Hippocampal formation (tissue), 2 donors: ENCODE measurements at places on chromosomes 16 and 17.
A peak's percentile ranks its signal among the peaks of the same experiment; 100 is the strongest.

GRCh38 chr17:7573324-7574080 lies 5.9 kb upstream of the CD68 start:
- peak; percentile 85 for DNase-seq

- DNase-seq = no peak
Measured at GRCh38 chr17:11290814-11291213, 49.8 kb downstream of the SHISA6 start.

- DNase-seq = no peak
Measured at GRCh38 chr17:41322094-41322902, 6.8 kb upstream of the KRTAP17-1 start.

GRCh38 chr17:70242781-70243437 lies 73.6 kb downstream of the KCNJ2 start:
- no peak for DNase-seq

DNA sequence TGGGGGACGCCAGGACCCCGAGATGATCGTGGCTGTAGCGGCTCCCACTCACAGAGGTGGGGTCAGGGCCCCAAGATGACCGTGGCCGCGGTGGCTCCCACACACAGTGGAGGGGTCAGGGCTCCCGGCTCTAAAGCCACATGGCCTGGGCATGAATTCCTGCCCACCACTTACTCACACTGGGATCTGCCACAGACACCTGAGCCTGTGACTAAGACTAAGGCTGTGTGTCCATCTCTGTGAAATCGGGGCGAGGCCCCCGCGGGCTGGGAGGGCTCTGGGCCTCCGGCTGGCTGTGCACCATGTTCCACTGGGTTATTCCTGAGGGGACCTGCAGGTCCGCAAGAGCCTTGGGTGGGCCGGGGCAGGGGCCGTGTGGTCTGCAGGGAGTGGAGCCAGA lies 18.5 kb downstream of the ZFPM1 start:
- DNase-seq = no peak

DNA sequence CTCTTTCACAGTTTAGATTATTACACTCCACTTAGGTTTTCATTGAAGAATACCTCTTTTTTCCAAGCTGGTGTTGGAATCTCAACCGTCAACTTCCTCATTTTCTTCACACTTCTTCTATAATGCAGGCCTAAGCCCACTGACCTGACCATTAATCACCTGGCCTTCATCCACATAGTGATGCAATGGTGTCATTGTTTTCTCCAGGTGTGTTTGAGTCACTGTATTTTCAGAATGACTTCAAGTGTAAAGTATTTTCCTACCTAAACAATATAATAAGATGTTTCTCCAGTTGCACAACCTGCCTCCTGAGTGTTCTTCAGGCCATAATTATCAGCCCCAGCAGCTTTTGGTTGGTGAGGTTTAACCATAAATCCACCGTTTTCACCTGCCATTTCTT lies 1675.1 kb downstream of the TP53TG3F start:
- no peak for DNase-seq

- no peak for DNase-seq
Measured at GRCh38 chr16:88992351-88993165, 15.6 kb upstream of the CBFA2T3 start.

DNA sequence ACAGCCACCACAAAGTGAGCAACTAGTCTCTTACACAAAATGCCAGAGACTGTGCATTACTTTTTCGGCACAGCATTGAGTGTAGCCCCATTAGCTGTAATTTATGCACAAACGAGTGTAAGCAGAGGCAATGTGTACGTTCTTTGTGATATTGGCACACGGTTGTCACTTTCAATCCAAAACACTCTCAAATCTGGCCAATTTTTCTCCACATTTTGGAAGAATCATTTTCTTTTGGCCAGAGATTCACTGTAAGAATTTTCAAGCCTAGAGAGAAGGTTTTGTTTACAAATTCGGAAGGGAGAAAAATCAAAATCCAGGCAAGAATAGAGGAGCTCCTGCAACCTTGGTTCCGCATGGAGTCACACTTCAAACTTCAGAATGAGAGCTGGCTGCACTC lies 15.4 kb upstream of the KIF2B start:
- no peak for DNase-seq

DNA sequence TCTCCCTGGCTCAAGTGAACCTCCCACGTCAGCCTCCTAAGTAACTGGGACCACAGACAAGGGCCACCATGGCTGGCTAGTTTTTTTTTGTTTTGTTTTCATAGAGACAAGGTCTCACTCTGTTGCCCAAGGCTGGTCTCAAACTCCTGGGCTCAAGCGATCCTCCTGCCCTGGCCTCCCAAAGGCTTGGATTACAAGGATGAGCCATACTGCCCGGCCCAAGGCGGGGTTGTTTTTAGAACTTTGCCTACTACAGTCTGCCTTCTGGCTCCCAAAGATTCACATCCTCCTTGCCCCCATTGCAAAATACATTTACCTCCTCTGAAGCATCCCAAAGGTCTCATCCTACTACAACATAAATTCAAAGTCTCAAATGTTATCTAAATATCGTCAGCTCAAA lies 49.5 kb upstream of the PHOSPHO1 start:
- no peak for DNase-seq

- DNase-seq = no peak
Measured at GRCh38 chr17:78307887-78308638, 51.8 kb downstream of the SOCS3 start.

- DNase-seq = no peak
Measured at GRCh38 chr16:81106826-81107503, 10.8 kb upstream of the GCSH start.
